ENCODE measurements at places on chromosomes 1 and 21. TPM values are rescaled to one million over a fixed set of nuclear protein-coding genes. Genes with fewer than 3 reads are reported as not detected.
A peak's percentile ranks its signal among the peaks of the same experiment; 100 is the strongest.

DNA sequence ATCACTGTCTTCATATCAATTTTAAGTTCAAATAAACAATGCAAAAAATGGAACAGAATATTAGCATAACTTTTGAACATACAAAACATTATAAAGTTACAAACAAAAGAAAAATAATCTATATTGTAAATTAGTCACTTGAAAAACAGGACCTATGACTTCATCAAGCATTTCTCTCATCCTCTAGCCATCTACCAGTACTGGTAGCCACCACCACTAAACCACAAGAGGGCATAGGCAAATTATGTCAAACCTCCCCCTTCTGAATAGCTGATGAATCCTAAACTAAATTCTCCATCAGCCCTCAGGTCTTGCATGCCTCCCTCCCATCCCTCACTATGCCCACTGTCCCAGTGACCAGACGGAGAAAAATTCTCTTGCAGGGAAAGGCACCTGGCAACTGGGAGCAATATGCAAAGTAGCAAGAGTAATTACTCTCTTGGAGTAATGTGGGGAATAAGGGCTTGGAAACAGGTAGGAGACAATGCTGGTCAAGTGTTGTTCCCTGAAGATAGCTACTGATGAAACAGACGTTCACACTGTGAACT lies 37.1 kb downstream of the SSX2IP start:
- no peak overlapping the region for H3K4me3 ChIP-seq
- H3K36me3 ChIP-seq = no peaks in the 10 kb centered on the region
- H3K27me3 ChIP-seq = no peaks in the 10 kb centered on the region

GRCh38 chr1:34790985-34791384 lies 1.8 kb upstream of the GJA4 start:
- no peaks in the 10 kb centered on the region for H3K36me3 ChIP-seq
- peaks cover 3% of the 10 kb centered on the region for H3K4me1 ChIP-seq
- no peaks in the 10 kb centered on the region for H3K27me3 ChIP-seq
- H3K27ac ChIP-seq = no peak overlapping the region

DNA sequence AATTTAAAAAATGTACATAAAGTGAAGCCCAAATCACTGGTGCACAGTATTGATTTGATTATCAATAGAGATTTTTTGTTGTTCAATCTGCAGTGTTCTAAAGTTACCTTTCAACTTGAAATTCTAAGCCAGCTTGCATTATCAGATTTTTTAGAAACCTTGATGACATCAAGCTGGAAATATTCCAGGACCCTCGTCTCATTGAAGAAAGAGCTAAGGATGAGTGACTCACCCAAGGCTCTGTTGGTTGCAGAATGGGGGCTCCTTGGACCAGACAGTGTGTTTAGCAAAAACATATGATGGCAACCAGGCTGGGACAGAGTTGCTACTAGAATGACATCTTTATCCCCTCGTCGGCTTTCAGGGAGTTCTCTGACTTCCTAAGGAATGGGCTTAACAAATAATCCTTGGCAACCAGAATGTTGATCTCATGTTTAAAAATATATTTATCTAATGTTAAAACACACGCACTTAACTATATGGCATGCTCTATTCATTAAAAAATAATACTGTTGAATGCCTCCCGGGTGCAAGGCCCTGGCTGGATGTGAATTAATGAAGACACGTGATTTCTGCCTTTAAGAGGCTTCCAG lies 79.7 kb downstream of the RUNX3 start:
- no peaks in the 10 kb centered on the region for H3K4me1 ChIP-seq
- no peaks in the 10 kb centered on the region for H3K36me3 ChIP-seq
- H3K27ac ChIP-seq = no peak overlapping the region
- H3K27me3 ChIP-seq = no peaks in the 10 kb centered on the region
- no peak overlapping the region for H3K4me3 ChIP-seq
- DNase-seq = no peak

DNA sequence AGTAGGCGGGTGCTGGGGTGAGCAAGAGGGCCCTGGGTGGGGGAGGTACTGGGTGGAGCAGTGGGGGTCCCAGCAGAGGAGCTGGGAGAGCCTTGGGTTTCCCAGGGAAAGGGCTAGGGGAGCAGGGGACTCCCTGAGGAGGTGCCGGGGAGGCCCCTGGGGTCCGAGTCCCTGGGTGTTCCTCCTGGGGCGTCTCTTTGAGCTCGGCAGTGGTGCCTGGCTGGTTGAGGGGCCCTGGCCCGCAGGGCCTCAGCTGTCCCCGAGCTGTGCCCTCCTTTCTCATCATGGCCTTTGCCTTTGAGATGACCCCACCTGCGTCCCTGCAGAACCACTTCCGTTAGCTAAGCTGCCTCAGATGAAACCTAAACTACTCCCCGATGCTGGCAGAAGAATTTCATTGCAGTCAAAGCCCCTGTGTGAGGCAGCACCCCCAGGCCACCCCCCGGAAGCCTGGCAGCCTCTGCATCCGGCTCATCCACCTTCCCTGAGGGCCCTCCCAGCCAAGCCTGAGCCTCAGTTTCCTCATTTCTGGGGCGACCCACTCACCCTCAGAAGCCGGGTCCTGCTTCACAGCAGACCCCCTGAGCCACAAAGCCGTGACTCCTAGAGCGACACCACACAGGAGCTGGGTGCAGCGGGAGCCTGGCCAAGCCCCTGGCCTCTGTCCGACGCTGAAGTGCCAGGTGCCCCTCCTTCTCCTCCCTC lies 43.5 kb upstream of the TRAPPC10 start:
- no peaks in the 10 kb centered on the region for H3K4me1 ChIP-seq
- no peak for DNase-seq
- no peak overlapping the region for H3K27ac ChIP-seq
- peaks cover 27% of the 10 kb centered on the region for H3K36me3 ChIP-seq
- no peaks in the 10 kb centered on the region for H3K27me3 ChIP-seq

DNA sequence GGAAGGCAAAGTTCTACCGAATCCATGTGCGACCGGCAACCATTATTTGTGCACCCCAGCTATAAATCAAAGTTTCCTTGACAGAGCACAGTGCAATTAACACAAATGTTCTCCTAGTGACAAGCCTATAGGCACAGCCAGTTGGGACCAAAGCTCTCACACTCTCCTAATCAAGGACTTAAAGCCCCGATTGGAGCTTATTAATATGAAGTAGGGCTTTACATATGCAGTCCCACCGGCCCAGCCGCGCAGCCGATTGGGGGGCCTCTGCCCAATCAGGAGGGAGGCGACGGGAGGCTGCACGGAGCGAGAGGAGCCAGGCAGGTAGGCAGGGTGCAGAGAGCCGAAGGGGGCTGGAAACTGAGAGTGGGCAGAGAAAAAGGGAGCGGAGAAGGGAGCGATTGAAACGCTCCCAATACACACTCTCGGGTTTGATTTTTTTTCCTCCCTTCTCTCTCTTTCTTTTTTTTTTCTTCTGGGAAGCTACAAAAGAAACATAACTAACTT lies at the start of gene ESRRG:
TSS of gene ESRRG (minus strand) at position 156 of the 507 bp plus-strand sequence. CDS start at position 26, 130 bp downstream.
- no peaks in the 10 kb centered on the region for H3K36me3 ChIP-seq
- no peak for DNase-seq
- H3K27me3 ChIP-seq = no peaks in the 10 kb centered on the region
- no peaks in the 10 kb centered on the region for H3K4me1 ChIP-seq
- no peak within 1 kb of the TSS for H3K4me3 ChIP-seq
- no peak within 1 kb of the TSS for H3K27ac ChIP-seq

DNA sequence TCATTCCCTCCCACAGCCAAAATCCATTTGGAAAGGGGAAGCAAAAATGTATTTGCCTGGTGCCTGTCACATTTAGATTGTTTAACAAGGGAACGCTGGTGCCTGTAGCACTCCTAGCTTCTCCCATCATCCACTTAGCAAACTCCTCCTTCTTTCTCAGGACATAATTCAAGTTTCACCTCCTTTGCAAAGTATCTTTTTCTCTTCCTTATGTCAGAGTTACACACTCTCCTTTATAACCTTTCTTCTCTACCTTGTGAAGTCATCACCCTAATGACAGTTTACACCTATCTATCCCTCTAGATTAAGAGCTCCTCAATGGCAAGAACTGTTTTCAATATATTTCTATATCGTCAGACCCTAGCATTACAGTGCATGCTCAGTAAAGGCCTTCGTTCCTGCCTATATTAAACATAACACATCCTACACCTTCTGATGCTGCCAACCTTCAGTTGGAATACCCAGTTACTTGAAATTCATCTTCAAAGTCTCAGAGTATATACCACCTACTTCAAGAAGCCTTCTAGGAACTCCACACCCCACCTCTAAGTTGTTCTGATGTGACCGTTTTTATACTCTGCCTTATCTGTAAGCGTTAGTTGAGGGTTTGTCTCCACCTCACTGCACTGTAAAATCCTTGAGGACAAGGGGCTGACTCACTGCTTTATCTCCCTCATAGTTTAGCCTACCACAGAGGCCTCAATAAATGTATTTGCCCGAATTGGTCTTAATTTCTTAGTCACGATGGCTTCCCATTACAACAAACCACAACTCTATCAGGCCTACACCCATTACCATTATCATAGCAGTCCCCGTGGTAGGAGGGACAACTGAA lies 1.0 kb upstream of the EPS15 start:
- H3K4me1 ChIP-seq = peaks cover 11% of the 10 kb centered on the region
- H3K27ac ChIP-seq = no peak overlapping the region
- no peaks in the 10 kb centered on the region for H3K36me3 ChIP-seq
- no peak overlapping the region for H3K4me3 ChIP-seq
- H3K27me3 ChIP-seq = no peaks in the 10 kb centered on the region

- no peaks in the 10 kb centered on the region for H3K27me3 ChIP-seq
- no peaks in the 10 kb centered on the region for H3K36me3 ChIP-seq
Observed at GRCh38 chr1:156154317-156154749, 948 bp downstream of the SEMA4A start.

DNA sequence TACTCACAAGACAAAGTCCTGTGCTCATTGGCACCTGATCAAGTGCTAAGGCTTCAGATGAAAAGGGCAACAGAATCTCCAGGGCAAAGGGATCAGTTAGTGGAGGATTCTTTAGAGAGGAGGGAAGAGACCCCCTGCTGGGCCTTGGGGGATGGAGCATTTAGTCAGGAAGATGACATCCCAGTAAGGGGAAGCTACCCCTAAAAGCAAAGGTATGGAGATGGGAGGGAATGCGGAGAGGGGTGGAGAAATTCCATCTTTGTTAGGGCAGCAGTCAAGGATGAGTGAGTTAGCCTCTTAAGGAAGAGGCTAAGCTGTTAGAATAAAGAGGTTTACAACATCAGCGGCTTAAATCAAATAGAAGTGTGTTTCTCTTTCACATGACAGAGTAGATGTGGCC lies 67.4 kb downstream of the ST6GALNAC3 start:
- no peak overlapping the region for H3K4me3 ChIP-seq
- no peaks in the 10 kb centered on the region for H3K4me1 ChIP-seq
- no peaks in the 10 kb centered on the region for H3K36me3 ChIP-seq
- no peak for DNase-seq
- H3K27ac ChIP-seq = no peak overlapping the region

DNA sequence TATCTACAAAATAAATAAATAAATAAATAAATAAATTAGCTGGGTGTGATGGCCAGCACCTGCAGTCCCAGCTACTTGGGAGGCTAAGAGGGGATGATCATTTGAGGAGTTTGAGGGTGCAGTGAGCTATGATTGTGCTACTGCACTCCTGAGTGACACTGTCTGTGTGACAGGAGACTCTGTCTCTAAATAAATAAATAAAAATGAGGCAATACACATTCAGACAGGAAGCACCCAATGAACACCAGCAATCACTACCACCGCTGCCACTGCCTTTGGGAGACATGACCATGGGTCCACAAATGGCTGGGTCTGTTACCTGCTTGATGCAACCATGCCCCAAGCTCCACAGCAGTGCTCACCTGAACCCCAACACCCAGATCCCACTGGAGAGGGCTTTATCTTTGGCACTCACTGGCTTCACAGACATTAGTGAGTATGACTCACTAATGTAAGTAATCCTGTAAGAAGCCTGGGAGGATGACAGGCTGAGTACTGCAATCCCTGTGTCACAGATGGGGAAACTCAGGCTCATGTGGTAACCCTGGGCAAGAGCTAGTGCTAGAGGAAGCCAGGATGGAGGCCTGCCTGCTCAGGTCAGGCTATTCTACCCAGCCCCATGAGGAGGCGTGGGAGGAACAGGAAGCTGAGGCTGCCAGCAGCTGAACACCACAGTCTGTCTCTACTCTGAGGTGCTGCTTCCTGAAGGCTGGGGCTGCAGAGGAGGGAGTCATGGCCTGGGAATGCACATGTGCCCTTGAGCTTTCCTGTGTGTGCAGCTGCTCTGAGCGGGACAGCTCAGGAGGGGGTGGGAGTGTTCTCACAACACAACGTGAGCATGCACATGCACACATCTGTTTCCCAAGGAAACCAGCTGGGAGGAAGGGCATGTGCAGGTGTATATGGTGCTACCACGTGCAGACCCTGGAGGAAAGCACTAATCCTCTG lies 43.0 kb downstream of the SLC9A1 start:
- H3K27me3 ChIP-seq = no peaks in the 10 kb centered on the region
- no peak for DNase-seq
- peak overlapping the region; percentile 80 for H3K27ac ChIP-seq
- peaks cover 13% of the 10 kb centered on the region for H3K4me1 ChIP-seq

DNA sequence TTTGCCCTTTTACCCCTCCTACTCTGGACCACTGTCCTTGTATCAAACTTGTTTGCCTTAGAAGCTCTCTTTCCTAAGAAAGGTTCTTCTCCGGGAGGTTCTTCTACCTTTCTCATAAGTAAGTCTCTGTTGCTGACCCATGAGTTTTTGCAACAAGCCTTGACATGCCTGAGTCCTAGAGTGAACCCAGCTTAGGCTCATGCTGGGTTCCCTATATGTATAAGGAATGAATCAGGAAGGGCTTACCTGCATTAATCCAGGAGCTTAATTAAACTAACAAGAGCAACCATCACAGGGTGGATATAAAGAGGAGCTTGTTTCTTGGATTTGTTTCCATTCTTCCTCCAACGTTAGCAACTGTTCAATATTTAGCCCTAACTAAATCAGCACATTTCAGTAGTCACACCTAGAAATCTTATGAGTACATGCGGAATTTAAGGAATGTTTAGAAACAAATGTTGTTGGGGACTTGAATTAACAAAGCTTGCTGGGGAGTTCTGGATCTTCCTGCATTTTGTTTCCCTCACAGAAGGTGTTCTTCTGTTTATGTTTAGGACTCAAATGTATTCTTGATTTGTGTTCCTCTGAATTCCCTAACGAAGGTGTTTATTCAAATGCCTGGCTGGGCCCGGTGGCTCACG lies 64.3 kb upstream of the RAB3GAP2 start:
- H3K27ac ChIP-seq = no peak overlapping the region
- no peak overlapping the region for H3K4me3 ChIP-seq
- H3K36me3 ChIP-seq = no peaks in the 10 kb centered on the region
- no peaks in the 10 kb centered on the region for H3K4me1 ChIP-seq

GRCh38 chr1:215543191-215543606 lies 23.9 kb upstream of the KCTD3 start:
- no peaks in the 10 kb centered on the region for H3K36me3 ChIP-seq
- H3K27ac ChIP-seq = no peak overlapping the region
- no peak overlapping the region for H3K4me3 ChIP-seq
- peaks cover 4% of the 10 kb centered on the region for H3K4me1 ChIP-seq
- DNase-seq = peak; percentile 23

Gene SYCP1
- total RNA-seq = not detected

Gene OXCT2
- total RNA-seq = 1.9 TPM

Gene ACOT11
- 0.72 TPM for total RNA-seq

Gene TIE1
- total RNA-seq = 3.9 TPM

Gene OR10T2
- not detected for total RNA-seq

Gene ILDR2
- 5.4 TPM for total RNA-seq
